ENCODE measurements at places on chromosomes 1 and 21.

GRCh38 chr1:109309347-109309746 lies 2.5 kb upstream of the MYBPHL start:
- no peak for DNase-seq

- no peak for DNase-seq
Observed at GRCh38 chr21:45386728-45387371, 18.1 kb upstream of the COL18A1 start.

GRCh38 chr1:211017075-211017718 lies 116.8 kb downstream of the KCNH1 start:
- no peak for DNase-seq

GRCh38 chr1:83113652-83114051 lies 885.3 kb downstream of the TTLL7 start:
- DNase-seq = no peak

GRCh38 chr1:25804244-25804963 lies 4.4 kb downstream of the SELENON start:
- DNase-seq = no peak

DNA sequence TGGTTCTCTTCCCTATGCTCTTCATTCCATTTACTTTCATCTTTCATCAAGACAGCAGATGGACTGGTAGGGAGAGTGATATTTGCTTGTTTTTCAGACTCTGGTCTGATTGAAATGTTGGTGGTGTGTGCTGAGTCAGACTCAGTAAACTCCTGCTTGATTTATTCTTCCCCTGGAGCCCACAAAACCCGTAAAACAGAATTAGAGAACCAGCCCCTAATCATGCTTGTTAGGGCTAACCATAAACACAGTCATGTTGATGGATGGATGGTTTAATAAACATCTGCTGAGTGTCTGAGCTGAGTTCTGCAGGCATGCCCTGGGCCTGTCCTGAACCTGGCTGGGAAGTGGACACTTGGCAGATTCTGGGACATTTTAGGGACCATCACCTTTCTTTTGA lies 24.8 kb downstream of the NOS1AP start:
- DNase-seq = no peak

DNA sequence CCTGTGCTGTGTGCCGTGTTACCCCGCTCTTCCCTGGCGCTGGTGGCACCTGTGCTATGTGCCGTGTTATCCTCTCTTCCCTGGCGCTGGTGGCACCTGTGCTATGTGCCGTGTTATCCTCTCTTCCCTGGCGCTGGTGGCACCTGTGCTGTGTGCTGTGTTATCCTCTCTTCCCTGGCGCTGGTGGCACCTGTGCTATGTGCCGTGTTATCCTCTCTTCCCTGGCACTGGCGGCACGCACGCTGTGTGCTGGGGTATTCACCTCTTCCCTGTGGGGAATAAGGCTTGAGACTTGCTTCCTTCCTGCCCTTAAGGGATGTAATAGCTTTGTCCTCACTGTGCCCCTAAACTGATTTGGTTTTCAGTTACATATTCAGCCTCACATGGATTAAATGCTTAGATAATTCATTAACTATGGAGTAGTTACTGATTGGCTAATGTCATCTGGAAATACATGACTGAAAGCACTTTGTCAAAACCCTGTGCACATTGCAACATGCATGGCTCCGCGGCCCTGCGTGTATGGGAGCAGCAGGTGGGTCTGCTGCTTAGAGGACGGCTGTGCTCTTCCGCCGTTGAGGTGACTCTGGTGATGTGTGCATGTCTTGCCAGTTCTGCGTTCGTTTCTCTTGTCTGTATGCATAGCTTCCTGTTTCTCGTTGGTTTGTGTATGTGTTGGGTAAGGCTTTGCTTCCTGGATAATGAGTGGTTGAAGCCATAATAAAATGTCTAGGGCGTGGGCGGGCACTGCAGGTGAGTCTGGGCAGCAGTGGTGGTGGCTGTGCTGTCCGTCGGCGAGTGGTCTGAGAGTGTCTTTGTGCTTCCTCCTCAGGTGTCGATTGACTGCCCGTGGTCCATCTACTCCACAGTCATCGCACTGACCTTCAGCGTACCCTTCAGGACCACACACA lies 17.9 kb upstream of the PWP2 start:
- peak; percentile 20 for DNase-seq

Measured in left renal cortex interstitium (tissue), 4 donors.